Left lung (tissue), 14 donors: ENCODE measurements at places on chromosomes 5 and 9. TPM values are rescaled to one million over a fixed set of nuclear protein-coding genes. Genes with fewer than 3 reads are reported as not detected.
A peak's percentile ranks its signal among the peaks of the same experiment; 100 is the strongest.

DNA sequence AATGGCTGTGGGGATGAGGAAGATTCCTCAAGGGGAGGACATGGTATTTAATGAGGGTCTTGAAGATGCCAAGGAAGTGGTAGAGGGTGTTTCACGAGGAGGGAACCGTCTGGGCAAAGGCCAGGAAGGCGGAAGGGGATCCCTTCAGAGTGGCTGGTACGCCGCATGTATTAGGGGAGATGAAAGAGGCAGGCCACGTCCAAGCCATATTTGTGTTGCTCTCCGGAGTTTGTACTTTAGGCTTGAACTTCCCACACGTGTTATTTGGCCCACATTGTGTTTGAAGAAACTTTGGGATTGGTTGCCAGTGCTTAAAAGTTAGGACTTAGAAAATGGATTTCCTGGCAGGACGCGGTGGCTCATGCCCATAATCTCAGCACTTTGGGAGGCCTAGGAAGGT is 1.2 kb downstream of the FXN start:
- no peak for DNase-seq

GRCh38 chr9:101512116-101512515 is 21.5 kb upstream of the RNF20 start:
- DNase-seq: no peak

- no peak for DNase-seq
These were observed 194.3 kb downstream of the SMARCA2 start for GRCh38 chr9:2209400-2209799.

GRCh38 chr9:27528076-27528885 is 1.3 kb downstream of the MOB3B start:
- peak; percentile 91 for DNase-seq

DNA sequence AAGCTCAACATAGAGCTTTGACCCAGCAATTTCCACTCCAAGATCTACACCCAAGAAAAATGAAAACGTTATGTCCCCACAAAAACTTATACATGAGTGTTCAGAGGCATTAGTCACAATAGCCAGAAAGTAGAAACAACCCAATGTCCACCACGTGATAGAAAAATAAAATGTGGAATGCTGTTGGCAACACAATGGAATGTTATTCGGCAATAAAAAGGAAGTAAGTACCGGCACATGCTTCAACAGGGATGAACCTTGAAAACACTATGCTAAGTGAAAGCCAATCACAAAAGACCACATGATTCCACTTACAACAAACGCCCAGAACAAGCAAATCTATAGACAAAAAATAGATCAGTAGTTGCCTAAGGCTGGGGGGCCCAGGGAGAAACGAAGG is 6.0 kb downstream of the UBQLN1 start:
- DNase-seq: no peak

DNA sequence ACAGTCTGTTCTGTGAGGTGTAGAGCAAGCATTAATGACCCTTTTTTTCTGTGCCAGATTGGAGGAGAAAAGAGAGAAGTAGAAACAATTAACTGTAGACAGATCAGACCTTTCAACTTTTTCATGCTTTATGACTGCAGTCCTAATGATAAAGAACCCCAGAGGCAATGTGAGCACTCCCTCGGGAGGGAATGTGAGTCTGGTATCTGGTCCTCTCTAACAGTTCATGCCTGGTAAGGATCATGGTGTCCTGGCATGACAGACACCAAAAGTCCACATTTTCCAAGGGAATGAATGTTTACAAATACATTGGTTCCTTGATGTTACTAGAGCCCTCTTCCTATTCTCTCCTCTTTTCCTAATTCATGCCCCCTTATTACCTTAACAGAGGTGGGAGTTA is 70.3 kb downstream of the MTAP start:
- DNase-seq: no peak

- peak; percentile 90 for DNase-seq
These were observed 4.7 kb upstream of the TUBB4B start for GRCh38 chr9:137236238-137236935.

GRCh38 chr5:61290791-61291210 is 41.3 kb upstream of the ZSWIM6 start:
- peak; percentile 47 for DNase-seq

GRCh38 chr5:57478826-57479225 is 3.8 kb downstream of the ACTBL2 start:
- no peak for DNase-seq

- DNase-seq: no peak
These were observed 238.0 kb upstream of the IRX2 start for GRCh38 chr5:2989517-2989916.

DNA sequence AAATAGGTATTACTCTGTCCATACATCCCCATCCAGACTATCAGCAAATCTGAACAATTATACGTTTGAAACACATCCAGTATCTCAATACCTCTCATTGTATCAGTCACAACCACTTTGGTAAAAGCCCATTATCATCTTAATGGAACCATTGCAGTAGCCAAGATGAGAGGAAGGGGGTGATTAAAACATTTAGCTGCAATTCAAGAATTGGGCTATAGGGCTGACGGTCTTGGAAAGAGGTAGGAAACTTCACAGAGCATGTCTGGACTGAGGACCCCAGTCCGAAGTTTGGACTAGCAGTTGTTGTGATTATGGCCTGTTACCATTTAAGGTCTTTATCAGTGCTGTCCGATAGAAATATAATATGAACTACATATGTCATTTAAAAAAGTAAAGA is 8.6 kb downstream of the SLC12A2 start:
- DNase-seq: no peak

- no peak for DNase-seq
These were observed 25.0 kb downstream of the NDFIP1 start for GRCh38 chr5:142133330-142134206.

DNA sequence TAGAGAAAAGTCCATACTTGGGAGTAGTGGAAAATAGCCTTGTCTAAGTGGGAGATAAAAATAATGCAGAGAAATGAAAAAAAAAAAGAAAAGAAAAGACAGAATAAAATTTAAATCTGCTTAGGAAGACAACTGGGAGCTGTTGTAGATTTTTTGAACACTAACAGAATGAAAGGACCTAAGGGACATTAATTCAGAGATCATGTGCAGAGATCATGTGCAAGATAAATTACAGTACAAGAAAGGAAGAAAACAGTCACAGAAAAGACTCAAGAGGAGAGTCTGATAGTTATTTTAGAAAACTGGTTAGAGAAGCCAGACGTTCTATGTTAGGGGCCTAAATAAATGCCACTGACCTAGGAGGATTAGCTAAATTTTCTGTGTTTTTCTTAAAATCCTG is 1226.8 kb upstream of the NUDT12 start:
- DNase-seq: no peak

DNA sequence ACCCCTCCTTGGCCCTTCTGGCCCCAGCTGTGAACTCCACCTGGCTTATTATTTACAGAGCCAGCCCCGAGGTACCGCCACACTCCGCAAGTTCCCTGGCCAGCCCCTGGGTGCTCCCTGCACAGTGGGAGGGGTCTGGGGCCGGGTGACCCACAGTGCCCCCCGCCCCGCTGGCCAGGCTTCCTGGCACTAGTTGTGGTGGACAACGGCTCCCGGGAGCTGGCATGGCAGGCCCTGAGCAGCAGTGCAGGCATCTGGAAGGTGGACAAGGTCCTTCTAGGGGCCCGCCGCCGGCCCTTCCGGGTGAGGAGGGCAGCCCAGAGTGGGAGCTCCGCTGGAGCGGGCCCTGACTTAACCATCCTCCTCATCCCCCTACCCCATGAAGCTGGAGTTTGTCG is 3.9 kb downstream of the MAMDC4 start:
- peak; percentile 72 for DNase-seq

GRCh38 chr5:602466-603035 is 9.6 kb upstream of the CEP72 start:
- no peak for DNase-seq

GRCh38 chr5:80481019-80481893 is 6.6 kb upstream of the FAM151B start:
- no peak for DNase-seq

GRCh38 chr9:93061260-93061751 is 2.8 kb downstream of the SUSD3 start:
- no peak for DNase-seq

DNA sequence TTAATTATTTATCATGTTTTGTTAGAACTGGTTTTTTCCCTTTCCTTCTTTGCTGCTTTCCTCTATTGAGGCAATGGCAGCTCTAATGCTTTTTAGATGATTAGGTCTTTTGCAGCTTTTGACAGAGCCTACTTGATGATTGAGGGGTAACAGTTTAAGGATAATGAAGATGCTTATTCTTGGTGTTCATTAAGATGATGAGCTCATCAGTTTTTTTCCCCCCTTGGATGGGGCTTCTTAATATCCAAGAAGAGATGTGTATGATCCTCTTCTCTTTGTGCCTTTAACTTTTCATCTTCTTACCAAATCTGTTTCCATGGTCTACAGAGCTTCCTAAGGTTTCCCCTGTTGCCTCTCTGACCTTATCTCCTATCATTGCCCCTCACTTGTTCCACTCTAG is 15.8 kb downstream of the RBM27 start:
- no peak for DNase-seq

GRCh38 chr9:95127249-95128176 is 190.0 kb downstream of the FANCC start:
- DNase-seq: peak; percentile 88

DNA sequence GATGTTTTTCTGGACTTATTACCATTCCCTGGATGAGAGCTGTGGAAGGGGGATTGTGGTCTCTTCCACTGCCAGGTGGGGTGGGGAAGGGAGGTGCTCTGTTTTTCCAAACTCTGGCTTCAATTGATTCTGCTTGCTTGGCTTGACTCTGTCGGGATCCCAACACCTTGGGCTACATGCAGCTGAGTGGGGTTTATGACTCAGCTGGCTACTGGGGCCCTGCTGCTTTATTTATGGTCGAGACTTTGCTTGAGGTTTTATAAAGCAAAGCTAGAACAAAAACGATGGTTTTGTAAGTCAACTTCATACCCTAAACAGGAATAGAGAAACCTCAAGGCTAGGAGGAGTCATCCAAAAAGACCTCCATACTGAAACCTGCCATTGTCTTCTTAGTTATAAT is 76.3 kb downstream of the AOPEP start:
- no peak for DNase-seq

DNA sequence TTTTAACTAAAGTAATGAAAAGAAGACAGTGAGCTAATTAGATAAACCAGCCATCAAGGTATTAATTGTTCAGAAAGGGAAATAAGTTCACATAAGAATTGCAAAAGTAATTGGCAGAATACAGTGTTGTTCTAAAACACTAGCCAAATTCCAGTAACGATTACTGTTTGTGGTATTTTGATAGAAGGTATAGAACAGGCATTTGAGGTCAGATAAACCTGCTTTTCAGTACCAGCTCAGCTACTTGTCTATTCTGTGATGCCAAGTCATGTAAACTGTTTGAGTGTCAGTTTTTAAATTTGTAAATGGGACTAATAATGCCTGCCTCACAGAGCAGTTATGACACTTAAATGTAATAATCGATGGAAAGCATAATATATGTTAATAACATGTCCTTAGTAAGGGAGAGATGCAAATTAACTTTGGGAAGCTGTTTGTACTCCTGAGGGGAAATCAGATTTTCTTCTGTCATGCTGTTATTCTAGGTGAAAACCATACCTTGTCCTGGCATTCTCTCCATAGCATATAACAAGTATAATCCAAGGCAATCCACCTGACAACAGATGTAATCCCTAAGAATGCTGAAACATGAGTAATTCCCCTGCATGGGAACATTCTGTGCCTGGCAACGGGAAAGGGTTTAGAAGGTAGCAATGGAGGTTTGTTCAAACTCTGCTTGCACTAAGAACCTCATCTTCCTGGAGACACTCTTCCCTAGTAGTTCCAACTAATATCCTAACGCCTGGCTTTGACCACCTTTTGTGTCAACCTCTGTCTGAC is 509.5 kb upstream of the PAPPA start:
- no peak for DNase-seq

GRCh38 chr5:2113348-2114131 is 230.8 kb upstream of the IRX4 start:
- DNase-seq: no peak

- DNase-seq: no peak
These were observed 74.0 kb downstream of the WDR41 start for GRCh38 chr5:77418162-77418561.

- no peak for DNase-seq
These were observed 15.8 kb downstream of the SH3GLB2 start for GRCh38 chr9:129012343-129012742.

The GARIN3 gene
- total RNA-seq: not detected

The CERCAM gene
- total RNA-seq: 35.8 TPM

The STK10 gene
- 33.6 TPM for total RNA-seq

The APBA1 gene
- 2.4 TPM for total RNA-seq

The PCDHGB6 gene
- total RNA-seq: 5.9 TPM

The LCN10 gene
- total RNA-seq: 10.0 TPM

The FRRS1L gene
- total RNA-seq: 0.47 TPM

The CSF1R gene
- total RNA-seq: 52.8 TPM

The ESM1 gene
- 1.8 TPM for total RNA-seq

The GPX3 gene
- total RNA-seq: 424 TPM

The ADGRV1 gene
- 36.4 TPM for total RNA-seq

The TNFSF15 gene
- total RNA-seq: 11.5 TPM

The BHMT gene
- total RNA-seq: 0.16 TPM
